Heart left ventricle (tissue), 16 donors: ENCODE measurements at places on chromosomes 7 and 10. TPM values are rescaled to one million over a fixed set of nuclear protein-coding genes. Genes with fewer than 3 reads are reported as not detected.

The FBXO24 gene
- polyA plus RNA-seq = not detected

The ADAM12 gene
- polyA plus RNA-seq = 0.04 TPM

The SORBS1 gene
- 380 TPM for polyA plus RNA-seq

The UCMA gene
- not detected for polyA plus RNA-seq

The ZNF786 gene
- 1.4 TPM for polyA plus RNA-seq

The TUBAL3 gene
- 0.27 TPM for polyA plus RNA-seq

The RGR gene
- 0.04 TPM for polyA plus RNA-seq

The PIP gene
- not detected for polyA plus RNA-seq

The ELFN1 gene
- polyA plus RNA-seq = 5.9 TPM

The DYDC1 gene
- polyA plus RNA-seq = not detected

The NPS gene
- polyA plus RNA-seq = not detected

The SRRT gene
- polyA plus RNA-seq = 49.7 TPM

The OR2A12 gene
- not detected for polyA plus RNA-seq

The ANKRD61 gene
- not detected for polyA plus RNA-seq

The PRTFDC1 gene
- polyA plus RNA-seq = 3.3 TPM

The PAX4 gene
- polyA plus RNA-seq = not detected

The STAM gene
- 10.9 TPM for polyA plus RNA-seq

The SNCG gene
- polyA plus RNA-seq = 18.5 TPM

The BICC1 gene
- 2.1 TPM for polyA plus RNA-seq

The HIP1 gene
- 5.9 TPM for polyA plus RNA-seq

The FAM171A1 gene
- 4.1 TPM for polyA plus RNA-seq

The KAT6B gene
- polyA plus RNA-seq = 10.4 TPM

The GBX1 gene
- polyA plus RNA-seq = 0.27 TPM

The HYAL4 gene
- not detected for polyA plus RNA-seq

The HOXA5 gene
- 0.07 TPM for polyA plus RNA-seq

The CH25H gene
- 0.27 TPM for polyA plus RNA-seq

The NUTM2A gene
- 3.8 TPM for polyA plus RNA-seq

The FGFR2 gene
- 0.15 TPM for polyA plus RNA-seq

The MET gene
- 11.9 TPM for polyA plus RNA-seq

The TAS2R41 gene
- polyA plus RNA-seq = not detected

The MRC1 gene
- polyA plus RNA-seq = 3.1 TPM

The GRB10 gene
- 14.7 TPM for polyA plus RNA-seq

The SAP25 gene
- 0.65 TPM for polyA plus RNA-seq
